Effector memory CD4-positive, alpha-beta T cell (primary cell): ENCODE measurements at places on chromosomes 7 and 10.

- no peaks in the 10 kb centered on the region for H3K36me3 ChIP-seq
- no peak overlapping the region for H3K4me3 ChIP-seq
- no peaks in the 10 kb centered on the region for H3K27me3 ChIP-seq
- no peak for DNase-seq
- H3K27ac ChIP-seq = no peak overlapping the region
Measured at GRCh38 chr7:108268200-108268820, 138.1 kb upstream of the LAMB4 start.

DNA sequence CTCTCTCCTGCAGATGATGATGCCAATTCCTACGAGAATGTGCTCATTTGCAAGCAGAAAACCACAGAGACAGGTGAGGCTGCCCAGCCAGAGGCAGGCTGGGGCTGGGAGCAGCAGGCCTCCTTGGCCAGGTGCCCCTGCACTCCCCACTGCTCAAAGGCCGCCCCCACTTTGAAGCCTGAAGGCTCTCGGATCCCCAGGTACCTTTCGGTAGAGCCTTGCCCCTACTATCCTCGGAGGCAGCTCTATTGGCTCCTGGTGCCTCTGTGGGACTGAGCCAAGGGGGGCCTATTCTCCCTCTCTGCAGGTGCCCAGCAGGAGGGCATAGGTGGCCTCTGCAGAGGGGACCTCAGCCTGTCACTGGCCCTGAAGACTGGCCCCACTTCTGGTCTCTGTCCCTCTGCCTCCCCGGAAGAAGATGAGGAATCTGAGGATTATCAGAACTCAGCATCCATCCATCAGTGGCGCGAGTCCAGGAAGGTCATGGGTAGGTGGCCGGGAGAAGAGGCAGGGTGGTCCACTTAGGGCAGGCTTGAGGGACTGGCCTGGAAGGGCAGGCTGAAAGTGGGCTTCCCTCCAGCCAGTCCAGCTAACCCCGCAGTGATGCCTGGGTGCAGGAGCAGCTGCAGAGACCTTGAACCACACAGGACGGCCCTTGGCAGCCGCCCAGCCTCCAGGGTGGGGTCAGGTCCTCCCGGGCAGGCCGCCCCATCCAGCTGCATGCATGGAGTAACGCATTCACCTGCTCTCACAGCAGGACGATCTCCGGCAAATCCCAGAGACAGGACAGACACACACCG lies 14.1 kb downstream of the LAT2 start:
- DNase-seq = no peak
- H3K4me3 ChIP-seq = no peak overlapping the region
- H3K36me3 ChIP-seq = no peaks in the 10 kb centered on the region
- no peaks in the 10 kb centered on the region for H3K27me3 ChIP-seq
- H3K4me1 ChIP-seq = no peaks in the 10 kb centered on the region
- H3K27ac ChIP-seq = no peak overlapping the region

DNA sequence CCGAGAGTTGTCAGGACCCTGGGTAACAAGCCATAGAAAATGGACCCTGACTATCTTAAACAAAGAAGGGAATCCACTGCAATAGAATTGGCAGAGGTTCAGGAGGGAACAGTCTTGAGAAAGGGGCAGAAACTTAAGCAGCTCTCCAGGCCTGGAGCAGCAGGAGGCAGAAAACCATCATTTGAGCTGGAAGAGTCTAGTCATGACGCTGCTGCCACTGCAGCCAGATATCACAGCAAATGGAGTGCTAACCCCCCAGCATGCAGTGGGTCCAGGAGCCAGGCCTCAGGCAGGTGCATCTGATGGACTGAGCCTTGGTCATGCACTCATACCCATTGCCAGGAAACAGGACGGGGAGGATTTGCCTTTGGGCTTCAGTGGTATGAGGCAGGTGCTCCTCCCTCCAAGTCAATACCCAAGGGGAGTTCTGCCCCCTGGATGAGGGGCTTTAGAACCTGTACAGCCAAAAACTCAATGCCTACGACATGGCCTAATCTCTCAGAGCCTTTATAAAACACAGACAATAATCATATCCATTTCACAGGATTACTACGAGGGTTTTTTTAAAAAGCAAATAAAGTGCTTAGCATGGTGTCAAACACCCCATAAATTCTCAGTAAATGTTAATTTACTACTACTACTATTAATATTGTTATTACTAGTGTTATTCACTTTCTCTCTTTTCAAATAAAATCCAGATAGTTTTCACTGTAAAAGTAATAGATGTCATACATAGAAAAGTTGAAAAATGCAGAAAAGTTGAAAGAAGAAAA lies 30.7 kb downstream of the DUSP5 start:
- H3K27me3 ChIP-seq = no peaks in the 10 kb centered on the region
- peaks cover 14% of the 10 kb centered on the region for H3K4me1 ChIP-seq
- H3K27ac ChIP-seq = no peak overlapping the region

- H3K27ac ChIP-seq = no peak overlapping the region
- DNase-seq = no peak
- H3K4me3 ChIP-seq = no peak overlapping the region
- no peaks in the 10 kb centered on the region for H3K27me3 ChIP-seq
Measured at GRCh38 chr10:20195076-20195475, 378.8 kb downstream of the PLXDC2 start.

DNA sequence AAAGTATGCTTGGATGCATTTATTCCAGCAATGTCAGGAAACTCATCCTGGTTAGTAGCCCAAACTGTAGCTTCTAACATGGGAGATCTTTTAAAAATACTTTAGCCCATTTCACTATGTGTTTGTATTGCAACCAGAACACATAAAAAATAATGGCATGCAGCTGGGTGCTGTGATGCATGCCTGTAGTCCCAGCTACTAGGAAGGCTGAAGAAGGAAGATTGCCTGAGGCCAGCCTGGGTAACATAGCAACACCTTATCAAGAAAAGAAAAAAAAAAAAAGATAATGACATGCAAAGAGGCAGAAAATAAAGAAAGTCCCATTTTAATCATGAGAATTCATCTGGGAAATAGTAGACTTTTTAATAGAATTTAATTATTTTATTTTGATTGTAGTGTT lies 517.0 kb upstream of the TEX47 start:
- H3K4me1 ChIP-seq = no peaks in the 10 kb centered on the region
- H3K27ac ChIP-seq = no peak overlapping the region
- no peaks in the 10 kb centered on the region for H3K36me3 ChIP-seq
- DNase-seq = no peak

DNA sequence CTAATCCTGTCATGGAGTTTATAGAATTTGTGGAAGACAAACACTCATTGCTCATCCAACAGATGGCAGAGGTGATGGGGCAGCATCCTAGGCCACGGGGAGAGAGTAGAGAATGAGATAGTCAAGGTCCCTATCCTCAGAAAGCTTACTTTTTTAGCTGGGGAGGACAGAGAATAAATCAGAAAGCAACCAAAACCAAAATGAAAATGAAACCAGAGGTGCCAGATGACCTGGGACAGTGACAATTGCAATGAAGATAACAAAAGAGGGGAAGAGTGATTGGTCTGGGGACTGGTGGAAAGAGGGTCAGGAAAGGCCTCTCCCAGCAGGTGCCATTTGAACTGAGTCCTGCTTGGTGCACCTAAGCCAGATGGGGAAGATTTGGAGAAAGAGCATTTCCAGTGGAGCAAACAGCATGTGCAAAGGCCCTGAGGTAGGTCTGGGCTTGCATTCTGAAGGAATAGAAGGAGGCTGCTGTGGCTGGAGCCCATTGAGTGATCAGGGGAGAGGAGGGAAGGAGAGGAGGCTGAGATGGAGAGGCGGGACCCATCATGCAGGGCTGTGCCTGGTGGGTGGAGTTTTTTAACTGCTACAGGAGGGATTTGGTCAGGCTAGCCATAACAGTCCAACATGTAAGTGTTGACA lies 164.1 kb downstream of the RPS24 start:
- no peaks in the 10 kb centered on the region for H3K27me3 ChIP-seq
- H3K27ac ChIP-seq = no peak overlapping the region
- H3K36me3 ChIP-seq = no peaks in the 10 kb centered on the region
- no peaks in the 10 kb centered on the region for H3K4me1 ChIP-seq

DNA sequence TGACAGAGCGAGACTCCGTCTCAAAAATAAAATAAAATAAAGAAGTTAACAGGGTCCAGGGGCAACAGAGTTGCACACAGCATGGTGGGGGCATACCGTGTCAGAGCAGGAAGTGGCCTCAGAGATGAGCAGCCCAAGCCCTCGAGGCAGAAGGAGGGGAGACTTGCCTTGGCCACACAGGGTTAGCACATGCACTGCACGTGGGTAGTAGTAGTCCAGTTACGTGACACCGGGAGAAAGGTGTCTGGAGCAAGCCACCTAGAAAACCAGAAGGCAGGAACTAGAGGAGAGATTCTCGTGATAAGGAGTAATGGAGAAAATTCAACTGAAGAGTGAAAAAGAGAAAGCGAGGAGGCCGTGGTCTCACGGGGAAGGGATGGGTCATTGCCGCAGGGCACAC lies 9.8 kb upstream of the DENND2A start:
- no peaks in the 10 kb centered on the region for H3K4me1 ChIP-seq
- no peak for DNase-seq
- no peak overlapping the region for H3K4me3 ChIP-seq
- no peak overlapping the region for H3K27ac ChIP-seq

- no peak for DNase-seq
- no peak overlapping the region for H3K27ac ChIP-seq
- no peaks in the 10 kb centered on the region for H3K36me3 ChIP-seq
- no peaks in the 10 kb centered on the region for H3K27me3 ChIP-seq
- no peaks in the 10 kb centered on the region for H3K4me1 ChIP-seq
- H3K4me3 ChIP-seq = no peak overlapping the region
Measured at GRCh38 chr10:132470410-132471124, 67.0 kb upstream of the INPP5A start.

- peaks cover 3% of the 10 kb centered on the region for H3K4me1 ChIP-seq
- no peaks in the 10 kb centered on the region for H3K27me3 ChIP-seq
- H3K36me3 ChIP-seq = no peaks in the 10 kb centered on the region
- no peak overlapping the region for H3K27ac ChIP-seq
Measured at GRCh38 chr10:86048571-86048970, 318.0 kb downstream of the GRID1 start.

DNA sequence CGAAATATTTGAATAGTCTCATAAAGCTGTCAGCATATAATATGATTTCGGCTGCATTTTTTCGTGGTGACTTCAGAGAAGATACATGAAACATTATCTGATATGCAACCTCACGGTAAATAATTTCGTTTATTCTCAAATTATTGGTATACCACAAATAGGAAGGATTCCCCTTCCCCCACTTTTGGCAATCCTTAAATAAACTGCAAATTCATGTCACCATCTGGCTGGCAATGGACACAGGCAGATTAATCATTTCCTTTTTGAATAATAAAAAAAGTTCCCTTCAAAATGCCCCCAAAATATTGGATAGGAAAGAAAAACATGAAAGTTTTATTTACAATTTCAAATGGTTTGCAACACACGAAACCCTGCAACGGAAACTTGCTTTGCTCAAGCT lies 234.5 kb upstream of the MEOX2 start:
- no peak for DNase-seq
- no peaks in the 10 kb centered on the region for H3K27me3 ChIP-seq
- no peak overlapping the region for H3K4me3 ChIP-seq
- H3K36me3 ChIP-seq = no peaks in the 10 kb centered on the region

DNA sequence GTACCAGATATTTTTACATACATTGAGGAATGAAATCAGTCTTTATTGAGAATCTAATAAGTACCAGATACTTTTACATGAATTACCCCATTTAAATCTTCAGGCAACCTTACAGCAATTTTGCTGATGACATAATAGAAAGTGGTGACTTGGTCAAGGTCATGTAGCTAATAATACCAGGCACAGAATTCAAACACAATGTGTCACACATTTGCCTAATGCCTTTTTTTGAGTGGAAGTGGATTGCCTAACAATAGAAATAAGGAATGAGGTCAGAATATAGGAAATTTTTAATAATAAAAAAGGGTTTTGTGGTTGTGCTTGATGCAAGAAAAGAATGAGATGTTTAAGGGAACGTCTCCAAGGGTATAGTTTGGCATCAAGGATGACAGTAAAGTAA lies 466.6 kb upstream of the IGFBP3 start:
- H3K27me3 ChIP-seq = no peaks in the 10 kb centered on the region
- no peak overlapping the region for H3K27ac ChIP-seq
- no peaks in the 10 kb centered on the region for H3K4me1 ChIP-seq

- no peak overlapping the region for H3K27ac ChIP-seq
- peaks cover 30% of the 10 kb centered on the region for H3K36me3 ChIP-seq
- no peak overlapping the region for H3K4me3 ChIP-seq
- H3K4me1 ChIP-seq = peaks cover 4% of the 10 kb centered on the region
- no peaks in the 10 kb centered on the region for H3K27me3 ChIP-seq
Measured at GRCh38 chr7:137895301-137896221, 48.8 kb upstream of the DGKI start.

GRCh38 chr7:28481091-28481926 lies 69.0 kb downstream of the CREB5 start:
- H3K4me3 ChIP-seq = no peak overlapping the region
- H3K36me3 ChIP-seq = no peaks in the 10 kb centered on the region
- no peaks in the 10 kb centered on the region for H3K4me1 ChIP-seq
- DNase-seq = no peak
- no peaks in the 10 kb centered on the region for H3K27me3 ChIP-seq

- no peaks in the 10 kb centered on the region for H3K4me1 ChIP-seq
- H3K27ac ChIP-seq = no peak overlapping the region
- no peak overlapping the region for H3K4me3 ChIP-seq
- no peak for DNase-seq
- no peaks in the 10 kb centered on the region for H3K36me3 ChIP-seq
- no peaks in the 10 kb centered on the region for H3K27me3 ChIP-seq
Measured at GRCh38 chr7:11469028-11469745, 362.8 kb downstream of the THSD7A start.
